ENCODE measurements at places on chromosomes 12 and 14.

DNA sequence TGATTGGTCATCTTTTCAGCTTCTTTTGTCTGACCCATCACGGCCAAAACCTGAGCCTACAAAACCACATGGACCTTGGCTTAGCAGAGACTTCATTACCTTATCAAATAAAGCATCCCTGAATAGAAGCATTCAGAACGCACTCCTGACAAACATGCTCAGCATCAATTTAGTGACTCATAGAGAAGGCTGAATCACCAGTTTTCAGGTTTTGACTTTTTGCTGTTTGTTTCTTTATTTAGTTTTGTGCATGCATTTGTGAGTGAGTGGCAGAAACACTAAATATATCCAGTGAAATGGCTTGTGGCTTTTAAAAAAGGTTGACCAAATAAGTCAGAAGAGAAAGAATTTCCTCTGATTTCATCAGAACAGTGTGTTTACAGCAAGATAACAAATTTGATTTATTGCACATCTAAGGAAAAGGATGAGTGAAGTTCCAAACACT, 19.0 kb upstream of the OVCH1 start:
- no peak for DNase-seq

GRCh38 chr14:104710071-104710735, 13.8 kb upstream of the ADSS1 start:
- DNase-seq, result no peak

GRCh38 chr12:57169969-57170368, 22.6 kb upstream of the LRP1-AS start:
- DNase-seq, result no peak

DNA sequence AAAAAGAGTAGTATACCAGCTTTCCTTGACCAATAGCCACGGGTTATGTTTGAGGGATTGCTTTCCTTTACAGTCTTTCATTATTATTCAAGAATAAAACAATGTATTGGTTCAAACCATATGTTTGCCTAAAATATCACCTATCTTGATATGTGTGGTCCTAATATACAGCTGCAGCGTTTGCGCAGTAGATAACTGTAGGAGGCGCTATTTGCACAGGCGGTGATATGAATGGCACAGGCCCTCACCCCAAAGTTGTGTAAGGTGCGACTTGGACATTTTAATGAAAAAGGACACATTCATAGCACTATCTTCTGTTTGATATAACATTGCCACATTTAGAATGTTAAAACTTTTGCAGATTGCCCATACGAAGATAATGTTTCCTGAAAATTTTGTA, 298.4 kb downstream of the TRHDE start:
- DNase-seq, result no peak

DNA sequence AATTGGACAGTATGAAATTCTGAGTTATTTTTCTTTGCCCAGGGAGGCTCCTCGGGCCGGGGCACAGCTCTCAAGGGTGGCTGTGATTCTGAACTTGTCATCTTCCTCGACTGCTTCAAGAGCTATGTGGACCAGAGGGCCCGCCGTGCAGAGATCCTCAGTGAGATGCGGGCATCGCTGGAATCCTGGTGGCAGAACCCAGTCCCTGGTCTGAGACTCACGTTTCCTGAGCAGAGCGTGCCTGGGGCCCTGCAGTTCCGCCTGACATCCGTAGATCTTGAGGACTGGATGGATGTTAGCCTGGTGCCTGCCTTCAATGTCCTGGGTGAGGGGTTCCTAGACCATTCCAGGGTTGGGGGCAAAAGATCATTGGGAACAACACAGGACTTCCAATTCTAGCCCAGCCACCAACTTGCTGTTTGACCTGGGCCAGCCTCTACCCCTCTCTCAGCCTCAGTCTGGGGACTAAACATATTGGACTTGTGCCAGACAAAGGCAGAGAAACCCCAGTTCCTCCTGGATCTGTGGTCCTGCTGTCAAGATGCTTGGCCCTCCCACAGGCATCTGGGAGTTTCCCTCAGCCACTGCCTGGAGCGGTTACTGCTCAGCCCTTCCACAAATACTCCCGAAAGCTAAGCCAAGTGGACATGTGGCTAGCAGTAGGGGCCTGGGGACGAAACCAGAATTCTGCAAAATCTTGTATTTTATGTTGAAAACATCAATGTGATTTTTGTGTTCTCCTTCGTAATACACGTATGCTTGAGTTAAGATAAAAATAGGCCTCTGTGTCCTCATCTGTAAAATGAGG, 3.5 kb downstream of the OAS3 start:
- no peak for DNase-seq

GRCh38 chr12:69524755-69525469, 54.7 kb downstream of the FRS2 start:
- no peak for DNase-seq

- DNase-seq, result no peak
Measured at GRCh38 chr12:116266168-116266601, 11.3 kb downstream of the MED13L start.

GRCh38 chr14:28813810-28814209, 47.2 kb downstream of the FOXG1 start:
- DNase-seq, result no peak

GRCh38 chr14:73886449-73887317, at the start of gene ZNF410:
TSS of gene ZNF410 (plus strand) at chr14:73886859. CDS start at chr14:73892176, 5,317 bp downstream.
- peak; percentile 92 for DNase-seq

- DNase-seq, result no peak
Measured at GRCh38 chr14:27890259-27890658, 876.3 kb upstream of the FOXG1 start.

DNA sequence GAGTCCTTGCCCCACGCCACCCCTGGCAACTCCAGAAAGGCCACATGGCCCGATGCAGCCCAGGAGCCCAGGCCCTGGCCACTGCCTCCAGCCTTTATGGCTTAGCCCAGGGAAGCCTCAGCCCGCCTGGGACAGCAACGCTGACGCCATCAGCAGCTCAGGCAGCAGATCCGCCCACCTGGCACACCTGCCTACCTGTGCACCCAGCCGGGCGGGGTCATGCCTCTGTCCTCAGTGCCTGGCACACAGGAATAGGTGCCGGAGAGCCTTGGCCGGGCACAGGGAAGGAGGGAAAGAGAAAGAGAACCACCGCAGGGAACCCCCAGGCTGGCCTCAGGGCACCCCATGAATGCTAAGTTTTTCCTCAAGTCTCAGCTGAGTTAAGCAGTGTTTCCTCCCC, 21.1 kb downstream of the BEGAIN start:
- DNase-seq, result no peak

DNA sequence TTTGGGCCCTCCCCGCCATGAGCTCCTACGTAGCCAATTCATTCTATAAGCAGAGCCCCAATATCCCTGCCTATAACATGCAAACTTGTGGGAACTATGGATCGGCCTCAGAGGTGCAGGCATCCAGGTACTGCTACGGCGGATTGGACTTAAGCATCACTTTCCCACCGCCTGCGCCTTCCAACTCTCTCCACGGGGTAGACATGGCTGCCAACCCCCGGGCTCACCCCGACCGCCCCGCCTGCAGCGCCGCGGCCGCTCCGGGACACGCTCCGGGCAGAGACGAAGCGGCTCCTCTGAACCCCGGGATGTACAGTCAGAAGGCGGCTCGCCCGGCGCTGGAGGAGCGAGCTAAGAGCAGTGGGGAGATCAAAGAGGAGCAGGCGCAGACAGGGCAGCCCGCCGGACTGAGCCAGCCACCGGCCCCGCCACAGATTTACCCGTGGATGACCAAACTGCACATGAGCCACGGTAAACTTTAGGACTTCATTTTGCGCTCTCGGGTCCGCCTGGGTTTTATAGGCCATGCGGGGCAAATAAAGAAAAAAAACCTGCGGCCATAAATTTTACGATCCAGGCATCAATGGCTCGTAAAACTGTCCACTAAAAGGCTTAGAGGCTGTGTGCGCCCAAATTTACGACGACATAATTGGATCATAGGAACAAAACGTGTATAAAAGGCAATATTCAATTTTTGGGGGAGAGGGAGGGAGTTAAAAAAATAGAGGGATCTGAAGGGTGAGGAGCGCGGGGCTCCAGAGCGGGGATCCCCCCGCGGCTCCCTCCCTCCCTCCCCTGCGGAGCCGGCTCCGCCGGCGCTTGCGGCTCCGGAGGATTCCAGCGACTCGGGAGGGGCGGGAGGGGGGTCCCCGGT, 493 bp downstream of the HOXC5 start:
- no peak for DNase-seq

DNA sequence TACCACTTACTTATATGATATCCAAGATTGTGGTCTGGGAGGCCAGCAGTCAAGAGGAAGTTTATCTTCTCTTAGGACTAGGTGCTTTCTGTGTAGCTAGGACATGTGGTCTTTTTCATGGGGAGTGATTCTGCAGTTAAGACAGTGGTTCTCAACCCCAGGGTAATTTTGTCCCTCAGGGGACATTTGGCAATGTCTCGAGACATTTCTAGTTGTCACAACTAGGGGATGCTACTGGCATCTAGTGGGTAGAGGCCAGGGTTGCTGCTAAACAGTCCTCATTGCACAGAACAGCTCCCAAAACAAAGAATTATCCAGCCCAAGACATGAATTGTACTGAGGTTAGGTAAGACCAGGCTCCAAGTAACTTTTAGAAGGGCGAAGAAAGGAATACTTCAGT, 20.0 kb downstream of the AMDHD1 start:
- no peak for DNase-seq

DNA sequence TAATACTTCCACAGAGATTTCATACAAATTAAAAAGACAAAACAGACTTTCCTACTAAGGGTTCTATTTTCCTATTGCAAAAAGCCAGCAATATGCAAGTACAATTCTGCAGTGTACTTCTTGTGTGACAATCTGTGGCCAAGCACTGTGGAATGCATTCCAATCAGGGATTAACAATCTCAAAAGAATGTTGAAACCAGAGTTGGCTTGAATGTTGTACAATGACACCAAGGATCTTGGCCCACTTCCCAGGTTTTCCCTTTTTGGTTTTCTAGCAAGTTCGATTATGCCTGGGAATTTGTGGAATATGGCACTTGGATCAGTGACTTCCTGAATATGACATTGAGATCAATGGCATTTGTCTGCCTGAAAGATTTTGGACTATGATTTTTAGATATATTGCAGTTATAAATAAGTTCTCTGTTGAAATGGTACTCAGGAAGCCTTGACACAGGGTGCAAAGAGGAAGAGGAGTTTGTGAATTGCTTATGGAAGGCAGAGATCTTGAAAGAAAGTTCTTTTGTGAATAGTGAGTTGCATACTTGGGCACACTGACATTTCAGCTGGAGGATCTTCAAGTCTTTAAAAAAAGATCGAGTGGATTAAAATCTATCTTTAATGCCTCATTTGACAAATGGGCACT, 81.4 kb upstream of the FERMT2 start:
- DNase-seq, result no peak

DNA sequence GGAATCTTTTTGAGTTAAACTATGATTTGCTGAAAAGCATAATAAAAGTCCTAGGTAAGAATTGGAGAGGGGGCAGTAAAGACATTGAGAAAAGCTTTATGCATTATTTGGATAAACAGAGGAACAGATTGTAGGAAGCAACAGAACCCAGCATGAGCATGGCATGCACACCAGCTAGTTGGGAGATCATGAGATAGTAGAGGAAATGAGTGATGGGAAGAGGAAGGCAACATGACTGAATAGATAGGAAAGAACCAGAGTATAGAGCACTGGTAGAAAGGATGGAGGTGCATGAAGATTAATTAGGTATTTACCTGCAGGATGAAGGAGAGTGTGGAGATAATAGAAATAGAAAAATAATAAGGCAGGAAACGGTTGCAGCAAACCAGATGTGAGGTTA, 248.5 kb upstream of the LMO3 start:
- DNase-seq, result no peak

GRCh38 chr12:90071996-90072395, 363.4 kb upstream of the ATP2B1 start:
- DNase-seq, result no peak

GRCh38 chr12:39199351-39199750, 243.6 kb downstream of the KIF21A start:
- no peak for DNase-seq

GRCh38 chr14:75441728-75442127, 13.9 kb downstream of the JDP2 start:
- DNase-seq, result no peak

- no peak for DNase-seq
Measured at GRCh38 chr12:112161711-112162110, 36.4 kb downstream of the TRAFD1 start.

DNA sequence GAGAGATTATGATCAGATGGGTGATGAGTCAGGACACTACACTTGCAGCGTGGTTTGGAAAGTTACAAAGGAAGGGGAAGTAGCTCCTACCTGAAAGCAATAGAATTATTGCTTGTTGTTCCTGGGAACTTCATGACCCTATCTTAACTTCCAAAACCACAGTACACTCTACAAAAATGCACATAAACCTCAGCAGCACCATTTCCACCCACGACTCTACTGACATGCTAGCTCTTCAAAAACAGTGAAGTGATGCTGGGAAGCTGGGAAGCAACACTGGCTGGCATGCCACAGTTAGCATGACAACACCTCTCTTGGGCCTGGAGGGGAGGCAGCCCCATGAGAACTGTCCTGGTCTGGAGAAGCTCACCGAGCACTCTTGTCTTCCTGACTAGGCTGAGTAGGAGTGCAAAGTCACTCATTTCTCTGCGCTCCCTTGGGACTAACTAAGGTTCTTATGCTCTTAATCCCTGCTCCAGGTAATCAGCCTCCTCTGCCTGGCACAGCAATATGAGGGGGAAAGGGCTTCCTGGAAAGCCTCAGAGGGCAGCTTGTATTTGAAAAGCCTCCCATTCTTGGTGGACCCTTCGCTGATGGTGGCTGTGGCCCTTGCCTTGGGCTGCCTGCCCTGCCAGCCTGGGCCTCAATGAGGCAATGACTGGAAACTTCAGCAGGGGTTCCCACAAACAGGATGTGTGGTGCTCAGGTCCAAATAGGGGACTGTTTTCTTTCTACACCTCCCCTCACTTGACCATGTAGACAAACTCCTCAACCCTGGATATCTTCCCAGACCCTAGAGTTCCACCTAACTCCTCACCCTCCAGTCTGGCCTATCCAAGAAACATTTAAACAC, 1.2 kb downstream of the KRT3 start:
- no peak for DNase-seq

- DNase-seq, result no peak
Measured at GRCh38 chr12:91182636-91183455, at the start of gene DCN. TSS of gene DCN (minus strand) at chr12:91182817. CDS start at chr12:91178552, 4,265 bp downstream.

GRCh38 chr12:62210422-62210821, 49.8 kb upstream of the USP15 start:
- peak; percentile 52 for DNase-seq

- peak; percentile 44 for DNase-seq
Measured at GRCh38 chr14:105060751-105061427, 4.3 kb downstream of the GPR132 start.

DNA sequence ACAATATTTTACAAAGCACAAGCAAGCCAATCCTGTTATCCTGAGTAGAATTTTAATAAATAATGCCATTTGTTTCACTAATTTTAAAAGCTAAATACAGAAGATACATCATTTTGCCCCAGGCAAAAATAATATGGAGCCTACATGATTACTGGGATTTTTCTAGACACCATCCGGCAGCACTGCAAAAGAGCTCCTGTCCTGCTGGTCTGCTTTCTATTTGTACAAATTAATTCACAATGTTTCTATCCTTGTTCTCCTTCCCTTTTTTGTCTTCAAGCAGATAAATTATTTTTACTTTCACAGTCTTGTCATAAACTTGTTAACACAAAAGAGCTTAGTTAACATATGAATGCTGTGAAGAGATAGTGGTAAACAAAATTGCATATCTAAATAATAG, 4.6 kb downstream of the SIX1 start:
- DNase-seq, result no peak

GRCh38 chr14:61691495-61691894, 3.8 kb upstream of the HIF1A start:
- no peak for DNase-seq

- no peak for DNase-seq
Measured at GRCh38 chr12:27500546-27500945, 23.5 kb upstream of the PPFIBP1 start.
